LNCaP clone FGC (cell line): ENCODE measurements at places on chromosomes 2 and 18.

GRCh38 chr2:70648961-70649360 is 95.3 kb upstream of the TGFA start:
- DNase-seq, result no peak

- DNase-seq, result no peak
Observed at GRCh38 chr2:195055996-195056395, 601.0 kb upstream of the SLC39A10 start.

GRCh38 chr2:15720561-15721307 is 129.1 kb downstream of the DDX1 start:
- DNase-seq, result no peak

DNA sequence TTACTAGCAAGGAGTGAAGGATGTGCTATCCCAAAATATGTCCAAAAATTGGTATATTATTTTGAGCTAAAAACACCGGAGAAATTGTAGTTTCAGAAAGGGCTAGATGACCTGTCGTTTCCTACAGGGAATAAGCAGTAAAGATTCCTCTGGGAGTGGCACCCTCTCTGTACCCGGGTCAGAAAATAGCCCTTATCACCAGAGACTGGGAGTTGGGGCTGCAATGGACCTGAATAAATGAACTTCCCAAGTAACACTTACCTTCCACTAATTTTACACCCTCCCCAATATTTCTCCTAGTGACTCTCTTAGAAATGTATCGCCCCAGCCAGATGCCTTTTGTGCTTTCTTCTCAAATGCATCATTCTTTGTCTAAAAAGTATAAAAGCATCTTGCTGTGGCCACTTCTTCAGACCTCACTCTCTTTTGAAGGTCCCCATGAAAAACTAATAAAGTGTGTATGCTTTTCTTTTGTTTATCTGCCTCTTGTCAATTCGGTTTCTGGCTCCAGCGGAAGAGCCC is 734 bp upstream of the RMC1 start:
- DNase-seq, result no peak

- no peak for DNase-seq
Observed at GRCh38 chr2:156459720-156460119, 23.5 kb downstream of the GPD2 start.

- no peak for DNase-seq
Observed at GRCh38 chr18:8212896-8213780, 396.1 kb upstream of the RAB12 start.

DNA sequence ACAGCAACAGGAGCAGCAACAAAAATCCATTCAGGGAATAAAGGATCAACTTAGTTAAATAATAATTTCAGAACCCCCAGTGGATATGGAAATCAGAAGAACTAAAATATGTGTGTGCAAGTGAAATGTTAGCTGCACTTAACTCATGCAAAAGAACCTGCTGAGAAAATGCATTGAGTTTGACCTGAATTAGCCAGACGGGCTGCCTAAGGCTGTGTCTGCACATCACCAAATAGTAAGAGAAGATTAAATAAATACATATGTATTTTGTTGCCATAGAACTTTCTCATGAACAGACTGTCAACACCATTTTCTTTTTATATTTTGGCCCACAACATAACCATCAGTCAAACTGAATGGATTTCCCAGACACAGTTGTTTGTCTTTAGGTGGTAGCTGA is 262.0 kb upstream of the PIK3C3 start:
- no peak for DNase-seq
